ENCODE measurements at places on chromosomes 3 and 15.

DNA sequence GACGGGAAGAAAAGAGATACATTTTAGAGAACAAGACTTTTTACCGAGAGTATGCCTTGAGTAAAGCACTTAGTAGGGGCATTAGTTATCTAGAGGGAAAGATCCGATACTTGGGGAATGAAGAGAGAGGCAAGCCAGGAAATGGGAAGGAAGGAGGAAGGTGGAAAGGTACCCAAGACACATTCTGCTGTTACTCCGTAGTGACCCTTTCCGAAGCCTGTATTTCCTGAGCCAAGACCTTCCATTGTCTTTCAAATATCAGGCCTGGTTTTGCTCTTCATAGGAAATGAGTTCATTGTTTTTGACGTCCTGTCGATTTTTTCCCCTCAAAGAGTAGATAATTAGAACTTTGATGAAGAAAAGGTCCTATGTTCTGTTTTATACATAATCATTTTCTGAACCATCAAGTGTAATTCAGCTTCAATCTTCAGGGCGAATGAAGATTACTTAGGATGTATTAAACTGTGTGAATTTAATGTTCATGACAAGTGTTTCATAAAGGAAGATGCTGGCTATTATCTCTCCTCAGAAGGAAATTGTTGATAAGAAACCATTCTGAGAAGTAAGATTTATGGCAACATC is 95.7 kb downstream of the PPM1L start:
- no peak for DNase-seq

GRCh38 chr15:77959432-77959879 is 118.1 kb downstream of the TBC1D2B start:
- DNase-seq: peak; percentile 71

- DNase-seq: peak; percentile 33
Observed at GRCh38 chr3:42535981-42536784, 33.7 kb downstream of the VIPR1 start.

GRCh38 chr15:76108021-76108723 is 48.4 kb downstream of the TMEM266 start:
- no peak for DNase-seq

- no peak for DNase-seq
Observed at GRCh38 chr3:13080591-13080990, 7.4 kb upstream of the IQSEC1 start.

- no peak for DNase-seq
Observed at GRCh38 chr15:27845535-27846369, 253.4 kb downstream of the OCA2 start.

- no peak for DNase-seq
Observed at GRCh38 chr15:98744506-98744905, 96.2 kb downstream of the IGF1R start.

- no peak for DNase-seq
Observed at GRCh38 chr3:141812084-141812483, 48.9 kb downstream of the GRK7 start.

GRCh38 chr15:76987896-76988860 is 6.7 kb upstream of the PSTPIP1 start:
- peak; percentile 33 for DNase-seq

DNA sequence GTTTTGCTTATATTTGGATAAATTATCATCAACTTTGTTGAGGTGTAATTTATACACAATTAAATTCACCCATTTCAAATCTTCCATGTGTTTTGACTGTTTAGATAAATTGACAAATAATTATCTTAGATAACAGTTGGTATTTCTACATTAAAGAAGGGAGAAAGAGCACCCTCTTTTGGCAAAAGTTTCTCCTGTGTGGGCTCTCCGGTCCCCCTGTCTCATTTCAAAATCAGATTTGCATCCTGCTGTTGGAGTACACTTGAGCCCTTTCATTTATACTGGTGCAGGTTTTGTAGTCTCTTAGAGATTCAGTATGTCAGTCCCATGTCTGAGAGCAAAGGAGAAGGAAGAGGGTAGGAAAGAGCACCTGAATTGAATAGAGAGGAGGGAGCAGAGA is 49.4 kb downstream of the NKIRAS1 start:
- no peak for DNase-seq

- DNase-seq: no peak
Observed at GRCh38 chr3:140695361-140696061, 17.6 kb downstream of the TRIM42 start.

DNA sequence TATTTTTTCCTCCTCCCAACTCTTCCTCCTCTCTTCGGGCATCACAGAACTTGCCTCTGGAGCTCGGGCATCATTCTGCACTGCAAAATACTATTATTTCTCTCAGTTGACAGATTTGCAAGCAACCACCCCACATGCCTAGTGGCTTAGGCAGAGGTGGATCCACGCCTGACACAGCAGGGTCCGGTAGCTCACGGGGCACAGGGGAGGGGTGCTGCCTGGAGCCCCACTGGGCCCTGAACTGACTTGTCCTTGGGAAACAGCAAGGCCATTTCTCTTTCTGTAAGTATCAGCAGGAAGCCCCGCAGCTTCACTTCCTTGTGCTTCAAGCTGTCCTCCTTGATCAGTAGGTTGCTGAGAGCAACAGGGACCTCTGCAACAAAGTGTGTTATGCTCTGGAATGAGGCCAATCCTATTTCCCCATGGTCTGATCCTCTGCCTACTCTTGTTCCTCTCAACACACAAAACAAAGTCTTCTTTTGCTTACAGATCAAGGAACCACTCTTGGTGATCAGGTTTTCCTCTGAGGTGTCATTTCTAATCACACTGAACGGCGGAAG is 69.1 kb downstream of the FAM174B start:
- no peak for DNase-seq

- no peak for DNase-seq
Observed at GRCh38 chr15:28273873-28274610, 47.9 kb downstream of the HERC2 start.

DNA sequence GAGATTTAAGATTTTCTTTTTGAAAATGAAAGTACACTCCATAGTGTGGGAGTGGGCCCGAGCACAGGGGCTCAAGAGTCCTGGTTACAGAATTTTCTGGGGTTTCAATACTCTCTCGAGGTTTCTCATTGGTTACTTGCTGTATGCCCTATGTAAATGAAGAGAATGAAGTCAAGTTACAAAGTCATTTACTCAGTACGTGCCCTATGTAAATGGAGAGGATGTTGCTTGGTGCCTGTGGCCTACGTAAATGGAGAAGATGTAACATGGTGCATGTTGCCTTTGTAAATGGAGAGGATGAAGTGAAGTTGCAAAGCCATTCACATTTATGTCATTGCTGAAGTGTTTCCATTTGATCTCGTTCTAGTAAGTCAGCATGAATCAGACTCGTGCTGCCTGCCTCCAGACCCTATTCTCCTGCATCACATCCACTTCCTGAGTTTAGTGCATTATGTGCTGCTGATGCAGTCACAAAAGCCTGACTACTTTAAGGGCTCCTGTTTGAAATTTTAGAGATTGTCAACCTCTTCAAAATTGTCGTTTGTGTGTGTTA is 302.0 kb downstream of the ZBBX start:
- no peak for DNase-seq

DNA sequence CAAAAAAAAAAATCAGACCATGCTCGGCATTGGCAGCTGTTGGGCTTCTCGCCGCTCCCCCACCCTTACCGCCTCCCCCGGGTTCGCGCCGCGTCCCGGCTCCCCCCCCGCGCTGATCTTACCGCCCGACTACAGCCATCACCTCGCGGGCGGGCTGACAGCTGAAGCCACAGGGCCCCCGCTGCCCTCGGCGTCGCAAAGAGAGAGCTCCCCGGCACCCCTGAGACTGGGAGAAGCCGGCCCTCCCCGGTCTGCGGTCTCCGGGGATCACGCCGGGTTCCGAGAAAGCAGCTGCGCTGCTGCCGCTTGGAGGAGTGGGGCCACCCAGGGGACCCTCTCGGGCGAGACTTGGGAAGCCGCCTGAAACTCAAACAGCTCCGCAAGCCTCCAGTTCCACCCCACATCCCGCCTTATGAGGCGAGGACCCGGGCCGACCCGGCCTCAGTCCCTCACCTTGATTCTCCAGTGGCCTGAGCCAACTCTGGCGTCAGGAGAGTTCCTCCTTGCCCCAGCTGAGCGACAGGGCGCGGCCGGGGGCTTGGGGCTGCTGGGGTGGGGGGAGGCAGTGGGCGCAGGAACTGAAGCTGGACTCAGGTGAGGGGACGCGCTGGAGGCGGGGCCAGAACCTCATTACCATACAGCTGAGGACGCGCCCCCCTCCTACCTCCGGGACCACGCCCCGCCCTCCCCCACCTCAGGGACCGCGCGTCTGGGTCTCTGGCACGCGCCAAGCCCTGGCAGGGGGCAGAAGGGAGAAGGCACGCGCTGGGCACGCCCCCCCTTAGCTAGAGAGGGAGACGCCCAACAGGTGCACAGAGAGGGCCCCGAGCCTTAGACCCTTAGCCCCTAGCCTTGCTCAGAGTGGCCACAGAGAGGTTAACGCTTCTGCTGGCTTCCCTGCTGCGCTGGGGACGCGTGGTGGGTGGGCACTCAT is 1.0 kb upstream of the DLL4 start:
- DNase-seq: no peak

- DNase-seq: no peak
Observed at GRCh38 chr3:116749388-116749787, 39.8 kb downstream of the TUSC7 start.

GRCh38 chr15:65979837-65980236 is 110.5 kb downstream of the RAB11A start:
- DNase-seq: no peak

GRCh38 chr15:67140078-67140833 is 74.9 kb downstream of the SMAD3 start:
- no peak for DNase-seq

- no peak for DNase-seq
Observed at GRCh38 chr3:64895106-64895990, 207.5 kb upstream of the ADAMTS9 start.

DNA sequence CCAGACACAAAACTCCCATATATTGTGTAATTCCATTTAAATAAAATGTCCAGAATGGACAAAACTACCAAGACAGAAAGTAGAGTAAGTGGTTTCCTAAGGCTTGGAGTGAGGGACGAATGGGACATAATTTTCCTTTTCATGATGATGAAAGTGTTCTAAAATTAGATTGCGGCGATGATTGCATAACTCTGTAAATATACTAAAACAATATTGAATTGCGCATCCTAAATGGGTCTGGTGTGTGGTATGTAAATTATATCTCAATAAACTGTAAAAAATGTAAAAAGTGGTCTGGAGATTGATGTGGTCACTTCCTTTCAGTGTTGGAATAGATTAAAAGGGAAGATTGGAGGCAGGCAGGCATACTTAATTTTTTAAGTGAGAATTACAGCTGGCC is 105.9 kb upstream of the KCNAB1 start:
- no peak for DNase-seq

- DNase-seq: no peak
Observed at GRCh38 chr15:76169911-76170800, 110.4 kb downstream of the TMEM266 start.

GRCh38 chr3:127639173-127640041 is 10.4 kb downstream of the PODXL2 start:
- no peak for DNase-seq

DNA sequence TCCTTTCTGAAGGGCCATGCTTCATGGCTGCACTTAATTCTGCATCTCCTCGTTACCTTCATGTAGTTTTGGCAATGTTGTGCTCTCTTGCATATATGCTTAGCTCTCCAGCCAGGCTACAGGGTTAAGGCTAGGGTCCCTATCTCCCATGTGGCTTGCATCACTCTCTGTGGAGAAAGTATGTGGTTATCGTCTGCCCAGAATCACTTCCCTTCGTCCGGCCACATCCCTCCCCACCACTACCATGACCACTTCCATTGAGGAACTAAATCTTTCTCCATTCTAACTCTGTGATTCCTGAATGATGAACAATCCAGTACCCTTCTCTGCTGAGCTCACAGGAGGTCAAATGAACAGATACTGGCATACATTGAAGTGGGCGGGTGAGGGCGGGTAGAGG is 34.0 kb downstream of the WWTR1 start:
- no peak for DNase-seq

DNA sequence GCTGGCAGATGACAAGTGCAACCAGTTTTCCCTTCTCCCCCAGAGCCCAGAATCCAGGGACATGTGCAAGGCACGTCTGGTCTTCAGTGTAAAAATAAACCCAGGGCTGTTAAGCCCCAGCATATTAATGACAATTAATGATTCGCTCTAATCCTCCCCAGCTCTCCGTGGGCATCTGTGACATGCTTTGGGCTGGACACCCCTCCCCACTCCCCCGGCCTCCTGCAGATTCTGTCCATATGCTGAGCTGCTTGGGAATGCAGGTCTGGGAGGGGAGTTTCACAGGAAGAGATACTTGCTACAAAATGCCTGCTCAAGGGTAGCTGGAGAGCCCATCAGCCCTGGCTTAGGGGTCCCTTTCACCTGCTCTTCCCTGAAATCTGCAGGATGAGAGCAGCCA is 43.0 kb upstream of the NTRK3 start:
- DNase-seq: no peak

DNA sequence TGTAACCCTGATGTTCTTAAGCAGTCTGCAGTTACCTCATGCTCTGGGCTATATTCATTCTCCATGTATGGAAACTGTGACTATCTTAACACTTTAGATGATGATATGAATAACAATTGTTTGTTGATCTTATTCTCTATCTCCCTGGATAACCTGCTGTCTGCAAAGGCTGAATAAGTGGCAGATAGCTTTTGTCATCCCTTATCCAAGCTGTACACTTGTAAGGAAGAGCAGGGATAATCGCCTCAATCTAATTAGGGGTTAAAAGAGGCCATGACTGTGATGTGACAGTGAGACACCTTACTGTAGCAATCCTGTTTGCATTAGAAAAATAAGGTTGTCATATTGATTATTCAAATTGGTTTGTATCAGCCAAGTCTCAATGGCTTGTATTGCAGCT is 123.9 kb downstream of the RSRC1 start:
- DNase-seq: no peak

DNA sequence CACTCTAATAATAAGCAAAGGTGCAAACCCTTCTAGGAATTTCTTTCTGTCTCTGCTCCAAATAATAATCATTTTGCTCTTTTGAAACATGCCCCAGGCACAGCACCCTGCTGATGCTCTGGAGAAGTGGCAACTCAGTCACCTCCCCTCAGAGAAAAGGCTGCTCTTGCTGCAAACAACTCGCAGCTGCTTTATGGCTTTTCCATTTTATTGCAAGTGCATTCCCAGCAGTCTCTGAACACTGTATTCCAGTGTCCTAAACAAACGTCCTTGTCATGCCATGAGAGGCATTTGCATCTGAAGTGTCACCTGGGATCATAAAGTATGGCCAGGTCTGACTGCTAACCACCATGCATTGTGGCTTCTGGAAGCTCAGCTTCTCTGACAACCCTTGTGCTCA is 358.1 kb upstream of the TRIM42 start:
- DNase-seq: no peak

- DNase-seq: no peak
Observed at GRCh38 chr3:194364652-194365434, 4.7 kb downstream of the LRRC15 start.

GRCh38 chr3:66010739-66011655 is 27.7 kb downstream of the MAGI1 start:
- DNase-seq: no peak

- DNase-seq: peak; percentile 7
Observed at GRCh38 chr15:45704329-45705249, 69.8 kb downstream of the SQOR start.

Measured in activated CD4-positive, alpha-beta T cell treated with anti-CD3 and anti-CD28 coated beads, Interleukin-2, amount 50 U/mL, for 4 hours (primary cell).